Smooth muscle cell of the pulmonary artery (primary cell): ENCODE measurements at places on chromosomes 13 and 19. TPM values are rescaled to one million over a fixed set of nuclear protein-coding genes. Genes with fewer than 3 reads are reported as not detected.

Gene EBI3
- total RNA-seq: 0.10 TPM in 1 of 2 replicates, not detected in the other

Gene KCNN1
- total RNA-seq: 0.03 TPM in 1 of 2 replicates, not detected in the other

Gene ZNF541
- 0.07 and 0.17 TPM in 2 replicates for total RNA-seq

Gene MAMSTR
- 0.65 and 0.69 TPM in 2 replicates for total RNA-seq

Gene NLRP11
- not detected in 2 replicates for total RNA-seq

Gene GRIN3B
- 0.20 and 1.7 TPM in 2 replicates for total RNA-seq

Gene ZNF180
- 7.0 and 13.8 TPM in 2 replicates for total RNA-seq

Gene B3GNT8
- 2.2 and 2.3 TPM in 2 replicates for total RNA-seq

Gene IFNL1
- not detected in 2 replicates for total RNA-seq

Gene FAM216B
- total RNA-seq: not detected in 2 replicates
